Mesothelial cell of epicardium (in vitro differentiated cells): ENCODE measurements at places on chromosomes 12 and 14. TPM values are rescaled to one million over a fixed set of nuclear protein-coding genes. Genes with fewer than 3 reads are reported as not detected.

The MYF5 gene
- not detected in 3 replicates for total RNA-seq

The IL26 gene
- total RNA-seq, result not detected in 3 replicates

GRCh38 chr12:20077618-20078017 lies 290.7 kb upstream of the PDE3A start:
- DNase-seq, result no peak

DNA sequence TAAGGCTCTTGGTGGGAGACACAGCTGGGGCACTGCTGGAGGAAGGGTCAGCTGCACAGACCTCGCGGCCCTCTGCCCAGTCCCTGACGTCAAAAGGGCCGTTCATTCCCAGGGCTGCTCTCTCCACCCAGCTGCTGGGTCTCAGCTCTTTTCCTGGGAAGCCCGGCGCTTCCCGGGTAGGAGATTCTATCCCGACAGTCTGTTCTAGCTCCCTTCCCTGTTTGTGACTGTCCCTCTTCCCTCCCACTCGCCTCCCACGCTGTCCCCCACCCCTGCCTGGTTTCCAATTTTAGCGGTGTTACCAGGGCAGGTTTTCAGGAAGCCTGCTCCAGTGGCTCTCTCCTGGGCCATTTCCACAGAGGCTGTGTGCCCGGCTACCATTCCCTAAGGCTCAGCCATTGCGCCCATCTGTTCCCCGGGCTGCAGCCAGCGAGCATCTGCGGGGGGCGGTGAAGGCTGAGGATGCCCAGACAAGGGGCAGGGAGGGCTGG lies 186.6 kb downstream of the CACNA1C start:
- no peak for DNase-seq

DNA sequence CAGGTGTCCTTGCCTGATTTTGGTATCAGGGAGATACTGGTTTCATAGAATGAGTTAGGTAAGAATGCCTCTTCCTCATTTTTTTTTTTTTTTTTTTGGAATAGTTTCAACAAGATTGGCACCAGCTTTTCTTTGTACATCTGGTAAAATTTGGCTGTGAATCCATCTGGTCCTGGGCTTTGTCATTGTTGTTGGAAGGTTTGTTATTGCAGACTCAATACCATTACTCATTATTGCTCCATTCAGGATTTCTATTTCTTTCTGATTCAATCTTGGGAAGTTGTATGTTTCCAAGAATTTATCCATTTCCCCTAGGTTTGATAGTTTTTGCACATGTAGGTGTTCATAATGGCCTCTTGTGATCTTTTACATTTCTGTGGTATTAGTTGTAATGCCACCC lies 126.0 kb upstream of the KITLG start:
- no peak for DNase-seq

- DNase-seq, result no peak
Observed at GRCh38 chr14:96212140-96212539, 7.5 kb downstream of the BDKRB2 start.

DNA sequence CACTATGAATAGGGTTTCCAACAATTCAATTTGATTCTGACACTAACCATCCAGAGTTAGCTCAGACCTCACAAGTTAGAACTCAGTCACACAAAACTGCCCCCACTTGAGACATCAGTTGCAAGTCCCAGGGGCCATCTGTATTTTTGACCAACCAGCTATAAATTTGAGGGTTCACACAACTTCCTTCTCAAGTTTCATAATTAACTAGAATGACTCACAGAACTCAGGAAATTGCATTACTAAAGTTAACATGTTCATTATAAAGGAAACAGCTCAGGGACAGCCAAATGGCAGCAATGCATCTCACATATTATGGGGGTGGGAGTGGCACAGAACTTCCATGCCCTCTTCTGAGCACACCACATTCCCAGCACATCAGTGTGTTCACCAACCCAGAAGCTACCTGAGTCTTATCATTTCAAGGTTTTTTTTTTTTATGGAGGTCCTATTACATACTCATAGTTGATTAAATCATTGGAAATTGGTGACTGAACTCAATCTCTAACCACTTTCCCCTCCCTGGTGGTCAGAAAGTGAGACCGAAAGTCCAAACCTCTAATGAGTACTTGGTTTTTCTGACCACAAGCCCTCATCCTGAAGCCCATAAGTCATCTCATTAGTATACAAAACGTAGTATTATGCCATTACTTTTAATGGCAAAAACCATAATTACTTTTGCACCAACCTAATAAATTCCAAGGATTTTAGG lies 1721.5 kb upstream of the SEL1L start:
- no peak for DNase-seq
